Kasumi-1 (cell line): ENCODE measurements at places on chromosomes 4 and X.

DNA sequence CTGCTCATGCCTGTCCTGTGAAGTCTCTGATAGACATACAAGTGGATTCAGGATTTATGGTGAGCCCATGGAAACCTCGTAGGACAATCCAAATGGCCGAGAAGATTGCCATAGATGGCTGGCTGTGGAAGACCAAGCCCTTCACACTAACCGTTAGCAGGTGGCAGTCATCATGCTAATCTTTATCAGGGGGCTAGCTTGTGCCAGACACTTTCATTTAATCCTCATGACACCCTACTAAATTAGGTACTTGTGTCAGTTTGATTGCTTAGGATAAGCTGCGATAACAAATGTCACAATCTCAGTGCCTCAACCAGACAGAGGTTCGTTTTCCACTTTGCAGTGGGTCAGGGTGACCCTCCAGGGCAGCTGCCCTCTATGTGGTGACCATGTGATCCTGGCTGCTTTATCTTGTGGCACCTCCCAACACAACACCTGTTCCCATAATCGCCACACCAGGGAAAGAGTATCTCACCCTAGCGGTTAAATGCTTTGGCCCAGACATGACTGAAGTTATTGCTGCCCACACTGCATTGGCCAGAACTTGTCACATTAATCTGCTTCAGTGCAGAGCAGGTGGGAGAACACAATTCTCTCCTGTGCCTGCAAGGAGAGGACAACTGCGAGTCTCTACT is 60.8 kb downstream of the REPS2 start:
- DNase-seq, result peak; percentile 12

- DNase-seq, result no peak
Observed at GRCh38 chrX:69024161-69024736, 141.0 kb downstream of the PJA1 start.

DNA sequence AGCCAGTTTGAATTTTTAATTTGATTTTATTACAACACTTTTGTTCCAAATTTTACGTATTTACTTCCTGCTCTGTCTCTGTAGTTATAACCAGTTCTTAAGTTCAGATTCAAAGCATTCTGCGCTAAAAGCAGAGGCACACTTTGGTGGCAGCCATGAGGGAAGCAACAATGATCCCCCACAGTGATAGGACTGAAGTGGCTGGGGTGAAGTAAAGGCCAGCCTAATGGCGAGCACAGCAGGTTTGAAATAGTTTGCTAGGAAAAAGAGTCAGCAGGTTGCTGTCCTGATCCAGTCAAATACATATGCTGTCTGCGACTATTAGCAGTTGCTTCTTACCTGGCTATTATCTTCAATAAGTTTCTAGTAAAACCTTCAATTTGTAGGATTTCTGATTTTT is 176.3 kb downstream of the RPA4 start:
- no peak for DNase-seq

GRCh38 chr4:8307714-8308113 is 38.2 kb downstream of the HTRA3 start:
- no peak for DNase-seq

GRCh38 chr4:61553557-61554125 is 353.5 kb downstream of the ADGRL3 start:
- no peak for DNase-seq

DNA sequence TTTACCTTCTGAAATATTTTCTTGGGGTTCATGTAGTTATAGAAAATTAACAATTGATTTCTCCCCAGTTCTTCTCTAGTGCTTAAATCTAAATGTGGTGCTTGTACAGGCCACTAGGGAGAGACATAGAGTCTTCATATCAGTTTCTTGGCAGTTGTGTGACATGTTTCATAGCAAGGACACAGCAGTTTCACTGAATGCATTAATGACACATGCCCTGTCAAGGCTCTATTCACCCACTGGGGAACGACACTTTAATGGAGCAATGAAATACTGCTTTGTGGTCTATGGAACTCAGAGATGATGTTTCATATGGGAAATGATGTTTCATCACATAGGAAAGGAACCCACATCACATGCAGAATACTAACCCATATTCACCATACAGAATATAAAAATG is 2.8 kb downstream of the VEGFC start:
- DNase-seq, result peak; percentile 89

GRCh38 chrX:148695255-148695654 is 194.8 kb downstream of the AFF2 start:
- DNase-seq, result no peak

- DNase-seq, result no peak
Observed at GRCh38 chr4:168633064-168633463, 136.2 kb downstream of the PALLD start.

DNA sequence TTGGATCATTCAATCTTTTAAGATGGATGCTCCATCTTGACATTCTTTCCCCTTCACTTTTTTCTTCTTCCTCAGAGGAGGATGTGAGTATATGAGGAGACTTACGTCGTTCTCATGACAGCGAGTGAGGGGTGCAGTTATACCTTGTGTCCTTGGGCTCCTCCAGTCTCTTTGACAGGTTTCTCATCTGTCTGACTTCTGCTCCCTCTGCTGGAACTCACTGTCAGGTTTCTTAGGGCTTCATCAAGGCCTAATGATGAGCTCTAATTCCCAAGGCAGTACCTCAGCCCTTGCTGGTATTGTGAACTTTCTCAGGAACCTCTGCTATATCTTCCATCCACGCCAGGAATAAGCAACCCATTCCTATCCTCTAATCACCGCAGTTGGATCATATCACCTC is 237.8 kb upstream of the ADGRL3 start:
- DNase-seq, result no peak
